ENCODE measurements at places on chromosomes 11 and 22.
A peak's percentile ranks its signal among the peaks of the same experiment; 100 is the strongest.

DNA sequence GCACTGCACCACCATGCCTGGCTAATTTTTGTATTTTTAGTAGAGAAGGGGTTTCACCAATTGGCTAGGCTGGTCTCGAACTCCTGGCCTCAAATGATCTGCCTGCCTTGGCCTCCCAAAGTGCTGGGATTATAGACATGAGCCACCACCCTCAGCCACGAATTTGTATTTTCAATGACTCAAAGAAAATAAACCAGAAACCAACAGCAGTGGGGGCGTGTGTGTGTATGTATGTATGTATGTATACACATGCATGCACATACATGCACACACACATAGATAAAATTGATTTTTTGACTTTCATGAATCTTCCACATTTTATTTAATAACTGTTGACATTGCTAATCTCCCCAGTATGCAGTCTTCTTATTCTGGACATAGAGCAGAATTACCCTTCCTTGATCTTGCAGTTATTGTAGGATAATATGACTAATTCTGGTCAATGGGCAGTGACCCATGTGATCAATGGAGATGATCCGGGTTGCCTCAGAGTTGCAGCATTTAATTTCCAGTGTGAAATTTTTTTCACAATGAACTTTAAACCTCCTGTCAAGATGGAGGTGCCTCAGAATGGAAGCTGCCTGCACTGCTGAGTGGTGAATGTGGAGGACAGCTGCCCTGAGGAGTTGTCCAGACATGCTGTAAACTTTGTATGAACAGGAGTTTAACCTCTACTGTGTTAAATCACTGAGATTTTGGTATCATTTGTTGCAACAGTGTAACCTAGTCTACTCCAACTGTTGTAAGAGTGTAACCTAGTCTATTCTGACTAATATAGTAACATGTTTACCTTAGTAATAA is 12.8 kb upstream of the PTPN5 start:
- DNase-seq = no peak

DNA sequence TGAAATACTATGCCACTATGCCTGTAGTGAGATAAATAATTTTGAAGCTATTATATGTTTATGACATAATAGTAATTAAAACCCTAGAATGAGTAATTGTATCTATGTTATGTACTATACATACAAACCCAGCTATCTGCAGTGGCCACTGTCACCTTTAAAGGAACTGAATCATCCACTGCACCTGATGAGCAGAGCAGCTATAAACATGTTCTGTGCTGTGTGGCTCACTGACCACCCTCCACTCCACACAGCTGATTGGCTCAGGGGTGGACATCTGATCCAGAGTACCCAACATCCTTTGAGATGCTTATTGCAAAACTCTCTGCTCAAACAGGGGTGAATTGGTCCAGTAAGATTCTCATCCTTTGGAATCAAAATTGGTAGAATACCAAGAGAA is 19.2 kb upstream of the RRAS2 start:
- DNase-seq = no peak

DNA sequence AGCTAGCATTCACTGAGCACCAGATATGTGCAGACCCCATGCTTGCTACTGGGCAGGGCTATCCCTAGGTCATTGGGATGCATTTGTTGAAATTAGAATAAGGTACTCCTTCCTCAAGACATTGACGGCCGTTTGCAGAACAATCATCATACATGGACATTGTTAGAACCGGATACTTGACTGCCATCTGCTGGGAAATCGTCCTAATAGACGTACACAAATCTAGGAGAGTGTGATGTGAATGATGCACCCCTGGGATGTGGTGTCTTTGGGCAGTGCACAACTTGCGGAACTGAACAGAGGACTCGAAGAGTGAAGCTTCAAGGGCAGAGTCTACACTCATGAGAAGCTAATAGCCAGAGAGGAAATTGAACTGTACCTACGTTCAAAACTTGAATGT is 35.9 kb downstream of the MYO18B start:
- DNase-seq = peak; percentile 35

- peak; percentile 50 for DNase-seq
Measured at GRCh38 chr11:126257764-126258163, 10.9 kb downstream of the SRPRA start.

DNA sequence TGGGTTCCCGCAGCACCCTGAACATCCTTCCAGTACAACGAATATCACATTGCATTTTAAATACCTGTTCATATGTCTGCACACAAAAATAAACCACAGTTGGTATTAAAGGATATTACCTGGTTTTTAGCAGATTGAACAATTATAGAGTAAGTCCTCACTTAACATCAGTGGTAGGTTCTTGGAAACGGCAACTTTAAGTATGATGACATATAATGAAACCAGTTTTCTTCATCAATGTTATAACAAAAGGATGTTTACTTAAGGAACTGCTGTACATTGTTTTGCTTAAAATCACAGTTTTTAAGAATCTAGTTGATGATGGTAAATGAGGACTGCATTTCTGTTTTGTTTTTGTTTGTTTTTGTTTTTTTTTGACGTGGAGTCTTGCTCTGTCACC is 28.0 kb downstream of the TRIM66 start:
- no peak for DNase-seq

DNA sequence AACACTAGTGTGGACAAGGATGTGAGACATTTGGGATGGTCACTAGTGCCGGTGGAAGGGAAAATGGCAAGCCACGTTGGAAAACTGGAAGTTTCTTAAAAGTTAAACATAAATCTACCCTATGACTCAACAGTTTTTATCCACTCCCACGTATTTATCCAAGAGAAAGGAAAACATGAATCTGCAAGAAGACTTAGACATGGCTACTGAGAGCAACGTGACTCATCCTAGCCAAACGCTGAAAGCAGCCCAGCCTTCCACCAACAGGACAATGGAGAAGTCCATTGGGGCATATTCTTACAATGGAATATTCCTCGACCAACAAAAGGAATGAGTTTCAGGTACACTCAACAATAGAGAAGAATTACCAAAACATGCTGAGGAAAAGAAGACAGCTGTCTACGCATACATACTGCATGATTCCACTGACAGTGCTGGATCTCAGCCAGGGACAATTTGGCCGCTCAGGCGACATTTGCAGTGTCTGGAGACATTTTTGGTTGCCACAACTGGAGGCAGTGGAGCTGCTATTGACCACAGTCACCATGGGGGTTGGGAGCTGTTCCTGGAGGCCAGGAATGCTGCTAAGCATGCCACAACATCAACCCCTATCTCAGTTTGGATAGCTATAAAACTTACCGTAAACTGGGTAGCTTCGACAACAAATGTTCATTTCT is 21.2 kb downstream of the SYT13 start:
- DNase-seq = peak; percentile 68

GRCh38 chr22:32636884-32637283 is 162.3 kb downstream of the FBXO7 start:
- no peak for DNase-seq

DNA sequence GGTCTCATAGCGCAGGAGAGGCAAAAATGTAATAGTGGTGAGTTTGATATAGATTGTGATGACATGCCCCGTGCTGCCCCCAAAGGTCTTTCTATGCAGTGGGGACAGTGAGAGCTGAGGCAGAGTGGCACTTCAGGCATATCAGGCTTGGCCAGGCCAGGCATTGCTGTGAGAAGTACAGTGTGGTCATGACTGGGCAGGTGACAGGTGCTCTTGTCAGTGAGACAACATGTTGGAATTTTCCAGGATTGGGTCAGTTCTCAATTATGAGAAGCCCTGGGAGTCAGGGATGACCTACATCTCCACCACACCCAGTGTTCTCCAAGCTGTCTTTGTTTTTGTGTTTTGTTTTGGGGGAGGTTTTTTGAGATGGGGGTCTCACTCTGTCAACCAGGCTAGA is 3.7 kb downstream of the SNAP29 start:
- no peak for DNase-seq

- no peak for DNase-seq
Measured at GRCh38 chr22:47111626-47112581, 349.5 kb downstream of the TBC1D22A start.

GRCh38 chr11:15976433-15977045 is 379.8 kb downstream of the SOX6 start:
- peak; percentile 86 for DNase-seq

- DNase-seq = peak; percentile 44
Measured at GRCh38 chr22:35743326-35743860, 25.7 kb downstream of the APOL5 start.

- DNase-seq = peak; percentile 91
Measured at GRCh38 chr11:10381736-10382135, 73.3 kb upstream of the AMPD3 start.

DNA sequence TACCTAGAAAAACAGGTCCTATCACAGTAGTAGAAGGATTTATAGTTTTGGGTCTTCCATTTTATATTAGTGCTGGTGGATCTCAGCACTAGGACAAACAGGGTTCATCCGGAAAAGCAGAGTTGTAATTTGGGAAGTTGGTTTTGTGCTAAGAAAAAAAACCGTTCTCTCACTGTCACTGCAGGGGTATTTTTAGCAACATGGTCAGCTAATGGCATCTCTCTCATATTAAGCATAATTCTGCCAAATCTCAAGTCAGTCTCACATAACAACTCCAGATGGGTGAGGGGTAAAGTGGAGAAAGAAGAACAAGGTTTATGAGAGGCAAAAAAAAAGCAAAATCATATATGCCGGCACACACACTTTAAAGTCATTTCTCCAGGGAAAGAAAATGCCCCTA is 51.6 kb upstream of the GDPD4 start:
- peak; percentile 22 for DNase-seq
